ENCODE measurements at places on chromosomes 2 and 18.

- no peak for DNase-seq
Observed at GRCh38 chr18:13414102-13414501, 195.5 kb downstream of the LDLRAD4 start.

DNA sequence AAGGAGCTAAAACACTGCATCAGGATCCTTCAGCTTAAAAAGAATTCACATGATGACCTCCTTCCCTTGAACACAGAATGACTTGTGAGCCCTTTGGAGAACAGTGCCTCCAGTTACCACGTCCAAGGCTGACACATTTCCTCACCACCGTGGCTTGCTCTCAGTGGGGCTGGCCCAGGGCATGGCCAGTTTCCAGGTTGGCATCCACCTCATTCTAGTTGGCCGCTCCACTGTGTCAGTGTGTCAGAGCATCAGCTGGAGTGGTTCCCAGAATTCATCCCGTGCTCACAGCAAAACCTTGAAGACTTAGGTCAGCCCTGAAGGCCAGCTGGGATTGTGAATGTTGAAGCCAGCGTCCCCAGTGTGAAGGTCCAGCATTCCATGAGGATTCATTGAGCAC, 158.5 kb downstream of the INSIG2 start:
- DNase-seq, result no peak

DNA sequence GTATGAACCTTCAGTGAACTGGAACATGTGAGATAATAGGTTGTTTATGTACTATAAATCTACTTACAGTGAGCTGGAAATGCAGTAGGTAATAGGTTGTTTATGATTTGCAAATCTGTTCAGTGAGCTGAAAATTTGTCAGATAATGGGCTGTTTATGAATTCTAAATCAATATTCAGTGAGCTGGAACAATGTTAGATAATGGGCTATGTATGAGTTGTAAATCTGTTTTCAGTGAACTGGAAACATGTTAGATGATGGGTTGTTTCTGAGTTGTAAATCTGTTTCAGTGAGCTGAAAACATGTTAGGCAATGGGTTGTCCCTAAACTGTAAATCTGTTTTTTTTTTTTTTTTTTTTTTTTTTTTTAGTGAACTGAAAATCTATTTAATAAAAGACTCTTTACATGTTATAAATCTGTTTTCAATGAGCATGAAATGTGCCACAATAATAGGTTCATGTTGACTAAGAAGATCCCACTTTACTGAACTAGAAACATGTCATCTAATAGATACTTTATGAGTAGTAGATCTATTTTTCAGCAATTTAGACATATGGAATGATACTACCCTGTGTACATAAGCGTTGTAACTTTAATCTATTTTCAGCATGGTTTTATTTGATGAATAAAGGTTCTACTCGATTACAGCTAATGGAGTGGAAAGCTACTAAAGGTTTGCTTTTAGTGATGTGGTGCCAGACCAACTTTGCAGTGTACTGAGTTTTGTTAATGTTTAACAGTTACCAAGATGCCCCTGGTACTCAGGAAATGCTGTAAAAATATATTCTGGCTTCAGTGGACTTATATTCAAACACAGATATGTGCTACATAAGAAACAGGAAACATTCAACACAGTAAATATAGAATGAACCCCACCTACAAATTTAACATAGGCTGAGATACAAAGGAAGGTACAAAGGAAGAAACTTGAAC, 1471.8 kb downstream of the LRP1B start:
- DNase-seq, result no peak

DNA sequence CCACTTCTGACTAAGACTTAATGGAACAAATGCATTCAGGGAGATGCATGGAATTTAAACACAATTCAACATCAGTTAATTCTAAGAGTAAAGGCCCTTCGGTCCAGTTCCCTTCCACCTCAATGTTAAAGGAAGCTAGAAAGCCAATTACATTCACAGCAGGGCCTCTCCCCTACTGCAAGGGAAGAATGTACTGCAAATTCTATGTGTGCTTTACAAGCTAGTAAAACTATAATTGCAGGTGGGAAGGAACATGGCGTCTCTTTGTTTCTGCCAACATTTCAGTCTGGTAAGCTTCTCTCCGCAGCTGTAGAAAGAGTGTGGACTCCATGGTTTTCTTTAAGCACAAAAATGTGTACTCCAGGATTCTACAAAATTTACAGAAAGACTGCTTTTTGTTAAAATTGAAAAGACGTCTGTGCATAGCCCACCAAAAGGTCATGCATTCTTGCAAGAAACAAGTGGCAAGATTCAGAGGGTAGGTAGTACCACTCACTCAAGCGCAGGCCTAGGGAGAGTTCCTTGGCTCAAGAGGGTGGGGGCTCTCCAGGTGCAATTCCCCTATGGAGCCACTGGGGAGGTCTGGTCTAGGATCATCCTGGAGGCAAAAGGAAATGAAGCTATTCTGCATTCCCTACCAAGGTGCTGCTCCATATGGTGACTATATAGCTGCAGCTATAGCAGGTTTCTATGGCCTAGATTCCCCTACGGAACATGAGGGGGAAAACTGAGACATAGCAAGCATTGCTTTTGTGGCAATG, 127.0 kb upstream of the FZD5 start:
- no peak for DNase-seq

Data from stimulated activated CD4-positive, alpha-beta T cell treated with anti-CD3 and anti-CD28 coated beads, Interleukin-1b, Interleukin-23, amount 100 ng/mL, for 1 hour (primary cell).